Activated effector memory CD4-positive, alpha-beta T cell treated with Interleukin-2 at 50 U/mL for 16 hours (primary cell): ENCODE measurements at places on chromosomes 12 and 14.
A peak's percentile ranks its signal among the peaks of the same experiment; 100 is the strongest.

GRCh38 chr12:73220951-73221350 lies 948.8 kb downstream of the TRHDE start:
- DNase-seq: no peak

DNA sequence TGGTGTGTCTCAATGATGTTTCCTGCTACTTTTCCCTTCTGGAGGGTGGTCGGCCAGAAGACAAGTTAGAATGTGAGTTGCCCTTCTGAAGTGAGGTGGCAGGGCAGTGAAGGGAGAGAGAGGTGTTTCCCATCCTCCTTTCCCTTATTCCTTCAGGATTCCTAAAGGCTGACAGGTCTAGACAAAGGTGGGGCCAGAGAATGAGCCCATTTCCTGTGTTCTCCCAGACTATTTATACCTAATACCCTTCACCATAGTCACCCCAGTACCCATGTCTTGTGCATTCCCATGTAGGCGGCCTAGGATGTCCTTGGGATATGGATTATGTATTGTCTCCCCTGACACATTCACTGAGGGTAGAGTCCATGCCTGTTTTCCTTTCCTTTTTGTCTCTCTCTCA lies 7.0 kb downstream of the DGKA start:
- DNase-seq: no peak

DNA sequence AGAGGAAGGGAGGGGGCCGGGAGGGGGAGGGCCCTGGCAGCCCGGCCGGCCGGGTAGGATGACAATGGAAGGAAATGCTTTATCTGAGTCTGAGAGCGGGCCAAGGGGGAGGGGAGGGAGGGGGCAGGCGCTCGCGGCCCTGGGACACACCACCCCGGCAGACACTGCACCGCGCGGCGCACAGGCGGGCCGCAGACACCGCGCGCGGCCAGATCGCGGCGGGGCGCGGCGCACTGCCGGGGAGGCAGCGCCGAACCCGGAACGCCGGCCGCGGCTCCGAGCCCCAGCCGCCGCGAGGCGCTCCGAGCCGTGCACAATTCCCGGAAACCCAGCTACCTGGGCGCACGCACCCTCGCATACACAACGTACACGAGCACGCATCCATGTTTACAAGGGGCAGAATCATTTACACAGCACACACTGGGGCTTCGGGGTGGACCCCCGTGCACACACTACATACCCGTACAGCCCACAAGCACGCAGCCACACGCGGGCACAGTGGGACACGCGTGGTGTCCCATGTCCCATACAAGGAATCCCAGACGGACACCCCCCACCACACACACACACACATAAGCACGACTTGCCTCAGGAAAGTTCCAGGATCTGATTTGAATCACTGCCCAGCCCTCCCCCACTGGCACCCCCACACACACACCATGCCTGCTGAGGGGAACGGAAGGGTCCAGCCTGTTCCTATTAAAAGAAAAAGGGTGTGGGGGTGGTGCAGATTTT lies at the start of gene HDAC7:
HDAC7 (minus strand) TSS at position 8 of the 735 bp plus-strand sequence. CDS start 118 bp downstream, outside the sequence.
- DNase-seq: peak; percentile 64

- DNase-seq: no peak
These were observed 68.2 kb upstream of the WSCD2 start for GRCh38 chr12:108060903-108061302.

DNA sequence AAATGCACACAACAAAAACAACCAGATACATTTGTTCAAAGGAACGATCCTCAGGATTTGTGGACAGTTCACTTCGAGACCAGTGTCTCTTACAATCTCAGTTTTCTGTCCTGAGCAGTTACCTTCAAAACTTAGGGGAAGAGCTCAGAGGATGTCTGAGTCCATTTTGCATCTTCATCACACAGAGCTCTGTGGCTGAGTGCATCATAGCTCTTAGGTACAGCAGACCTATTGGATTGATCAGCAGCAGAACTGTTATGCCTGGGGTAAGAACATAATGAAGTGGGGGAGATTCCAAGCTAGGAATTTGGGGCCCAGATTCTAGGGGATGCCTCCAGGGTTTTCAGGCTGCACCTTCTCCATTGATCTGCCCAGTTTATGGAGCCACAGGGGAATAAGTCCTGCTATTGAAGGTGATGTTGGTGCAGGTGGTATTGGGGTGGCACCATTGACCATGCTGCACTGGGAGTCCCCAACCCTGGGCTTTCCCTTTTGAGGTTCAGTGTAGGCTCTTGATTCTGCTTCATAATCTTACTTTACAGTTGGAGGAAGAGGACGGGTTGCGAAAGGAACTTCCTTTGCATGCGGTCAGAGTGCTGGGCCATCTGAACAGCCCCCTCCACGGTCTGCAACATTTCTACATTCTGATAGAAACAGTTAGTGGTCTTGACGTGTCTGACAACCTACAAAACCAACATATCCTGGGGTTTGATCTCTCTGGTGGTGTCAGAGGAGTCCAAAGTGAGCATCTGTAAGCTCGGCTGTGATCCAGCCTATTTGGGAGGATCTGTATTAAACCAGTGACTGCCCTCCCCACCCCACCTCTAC lies 112.8 kb downstream of the CHST11 start:
- peak; percentile 32 for DNase-seq

DNA sequence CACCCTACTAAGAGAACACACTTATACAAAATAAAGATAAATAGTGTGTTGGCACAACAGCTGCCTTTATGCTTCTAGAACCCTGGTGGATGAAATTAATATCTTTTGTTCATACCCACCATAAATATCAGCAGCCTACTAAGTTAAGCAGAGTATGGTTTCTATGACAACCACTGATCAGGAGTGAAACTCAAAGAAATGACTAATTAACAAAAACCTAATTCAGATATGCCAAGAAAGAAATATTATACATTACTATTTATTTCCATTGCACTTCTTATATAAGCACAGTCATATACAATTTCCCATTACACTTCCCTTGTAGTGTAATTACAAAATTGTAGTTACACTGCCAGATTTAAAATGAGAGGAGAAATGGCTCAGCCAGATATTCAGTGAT lies 164.1 kb upstream of the CDKN3 start:
- no peak for DNase-seq

DNA sequence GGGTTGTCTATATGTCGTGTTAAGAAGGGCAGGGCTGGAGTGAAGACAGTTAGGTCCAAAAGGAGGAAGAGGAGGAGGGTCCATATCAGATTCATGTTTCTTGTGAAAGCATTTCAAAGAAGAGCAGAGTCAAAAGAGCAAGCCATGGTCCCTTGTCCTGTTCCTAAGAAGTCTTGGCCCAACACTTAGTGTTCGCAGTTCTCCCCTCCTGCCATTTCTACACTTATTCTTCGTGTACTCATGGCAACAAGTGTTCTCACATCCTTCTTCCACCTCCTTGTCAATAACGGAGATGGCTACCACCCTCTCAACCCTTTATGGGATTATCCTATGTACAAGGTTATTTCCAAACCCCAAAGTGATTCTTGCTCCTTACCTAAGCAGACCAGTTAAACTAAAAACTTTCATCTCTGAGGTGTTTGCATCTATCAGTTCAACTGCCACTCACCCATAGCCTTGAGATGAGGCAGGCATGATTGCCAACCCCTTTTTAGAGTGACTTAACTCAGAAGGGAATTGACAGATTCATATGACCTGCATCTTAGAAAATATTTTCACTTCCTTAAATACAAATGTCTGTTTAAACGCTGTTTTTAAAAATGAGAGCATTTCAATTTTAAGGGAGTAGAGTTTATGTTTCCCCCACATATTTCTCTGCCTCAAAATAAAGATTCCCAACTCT lies 19.8 kb upstream of the RNASE2 start:
- no peak for DNase-seq

DNA sequence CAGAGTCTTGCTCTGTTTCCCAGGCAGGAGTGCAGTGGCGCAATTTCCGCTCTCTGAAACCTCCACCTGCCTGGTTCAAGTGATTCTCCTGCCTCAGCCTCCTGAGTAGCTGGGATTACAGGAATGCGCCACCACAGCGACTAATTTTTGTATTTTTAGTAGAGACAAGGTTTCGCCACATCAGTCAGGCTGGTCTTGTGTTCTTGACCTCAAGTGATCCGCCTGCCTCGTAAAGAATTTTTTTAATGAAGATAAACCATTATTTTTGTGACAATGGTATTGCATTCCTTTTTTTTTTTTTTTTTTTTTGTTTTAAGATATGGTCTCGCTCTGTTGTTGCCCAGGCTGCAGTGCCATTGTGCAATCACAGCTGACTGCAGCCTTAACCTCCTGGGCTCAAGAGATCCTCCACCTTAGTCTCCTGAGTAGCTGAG lies 25.8 kb downstream of the ACVR1B start:
- DNase-seq: no peak
